ENCODE measurements at places on chromosomes 1 and 21.

DNA sequence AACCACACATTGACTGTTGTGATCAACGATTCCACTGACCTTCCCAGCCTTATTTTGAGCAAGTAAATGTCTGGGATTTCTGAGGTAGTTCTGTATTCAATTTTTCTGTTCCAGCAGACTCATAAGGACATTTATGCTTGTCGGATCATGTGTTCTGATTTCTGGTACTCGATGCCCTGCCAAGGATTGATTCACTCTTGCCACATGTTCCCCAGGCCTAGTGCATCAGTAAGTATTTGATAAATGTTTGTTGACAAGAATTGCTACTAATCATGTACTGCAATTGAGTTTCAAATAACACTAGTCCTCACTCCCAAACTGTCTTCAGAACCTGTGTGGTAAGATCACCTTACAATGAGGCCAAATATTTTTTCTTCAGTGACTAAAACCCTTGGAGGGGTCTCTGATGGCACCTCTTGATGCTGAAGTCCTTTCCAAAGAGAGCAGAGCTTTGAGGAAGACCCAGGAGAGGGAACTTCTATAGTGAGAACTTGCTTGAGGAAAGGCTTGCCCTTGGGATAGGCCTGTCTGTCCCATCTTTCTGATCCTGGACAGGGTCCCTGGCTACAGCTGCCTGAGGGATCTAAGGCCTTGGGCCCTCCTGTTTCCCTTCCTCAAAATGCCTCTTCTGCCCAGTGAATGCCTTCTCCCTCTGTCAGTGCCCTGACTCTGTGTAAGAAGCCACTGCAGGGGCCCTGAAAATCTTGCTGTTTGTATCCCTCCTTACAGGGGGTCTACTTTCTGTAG, 115.8 kb upstream of the FAM78B start:
- no peak for DNase-seq

- DNase-seq: no peak
Measured at GRCh38 chr1:109396513-109396839, 1.2 kb downstream of the SORT1 start.

- DNase-seq: no peak
Measured at GRCh38 chr1:219347921-219348391, 174.3 kb downstream of the LYPLAL1 start.

DNA sequence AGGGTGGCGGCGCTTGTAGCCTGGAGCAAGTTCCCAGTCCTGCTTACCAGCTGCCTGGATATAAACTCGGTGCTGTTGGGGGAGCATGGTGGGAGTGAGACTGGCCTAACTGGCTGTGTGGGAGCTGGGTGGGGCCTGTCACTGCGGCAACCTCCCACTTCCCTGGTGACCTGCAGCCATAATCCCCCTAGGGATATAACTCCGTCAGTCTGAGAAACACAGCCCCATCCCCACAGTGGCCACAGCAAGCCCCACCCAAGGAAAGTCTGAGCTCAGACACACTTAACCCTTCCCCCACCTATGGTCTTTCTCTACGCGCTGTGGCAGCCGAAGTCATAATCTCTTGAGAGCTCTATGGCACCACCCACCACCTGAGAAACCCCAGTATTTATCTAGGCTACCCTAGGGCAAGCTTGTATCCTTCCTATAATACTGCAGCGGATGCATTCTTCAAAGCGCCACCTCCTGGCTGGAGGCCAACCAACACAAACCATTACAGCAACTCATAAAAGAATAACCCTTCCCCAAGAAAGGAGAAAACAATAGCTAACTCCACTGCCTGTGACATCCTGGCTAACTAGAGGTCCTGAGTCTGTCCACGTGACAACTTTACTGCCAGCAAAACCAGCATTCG, 57.4 kb downstream of the ZNF648 start:
- no peak for DNase-seq

- peak; percentile 60 for DNase-seq
Measured at GRCh38 chr1:110542725-110543124, 23.8 kb upstream of the KCNA10 start.

All from LoVo (cell line).